ENCODE measurements at places on chromosomes 7 and 10.

DNA sequence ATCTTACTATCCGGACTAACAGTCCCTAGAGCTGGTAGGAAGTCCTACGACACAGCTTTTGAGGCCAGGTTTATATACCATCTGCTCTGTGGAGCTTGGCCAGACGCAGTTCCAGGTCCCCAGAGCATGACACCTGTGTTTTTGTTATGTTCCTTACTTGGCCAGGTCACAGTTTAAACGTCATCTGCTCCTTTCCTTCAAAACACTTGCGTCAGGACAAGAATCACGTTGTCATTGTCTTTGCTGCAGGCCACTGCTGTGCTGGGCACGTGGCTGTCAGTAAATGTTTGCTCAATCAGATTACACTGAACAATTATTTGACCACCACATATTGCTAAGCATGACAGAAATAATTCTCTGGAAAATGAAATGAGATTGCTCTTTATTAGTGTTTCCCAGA is 23.9 kb downstream of the SLC18A2 start:
- DNase-seq, result no peak

DNA sequence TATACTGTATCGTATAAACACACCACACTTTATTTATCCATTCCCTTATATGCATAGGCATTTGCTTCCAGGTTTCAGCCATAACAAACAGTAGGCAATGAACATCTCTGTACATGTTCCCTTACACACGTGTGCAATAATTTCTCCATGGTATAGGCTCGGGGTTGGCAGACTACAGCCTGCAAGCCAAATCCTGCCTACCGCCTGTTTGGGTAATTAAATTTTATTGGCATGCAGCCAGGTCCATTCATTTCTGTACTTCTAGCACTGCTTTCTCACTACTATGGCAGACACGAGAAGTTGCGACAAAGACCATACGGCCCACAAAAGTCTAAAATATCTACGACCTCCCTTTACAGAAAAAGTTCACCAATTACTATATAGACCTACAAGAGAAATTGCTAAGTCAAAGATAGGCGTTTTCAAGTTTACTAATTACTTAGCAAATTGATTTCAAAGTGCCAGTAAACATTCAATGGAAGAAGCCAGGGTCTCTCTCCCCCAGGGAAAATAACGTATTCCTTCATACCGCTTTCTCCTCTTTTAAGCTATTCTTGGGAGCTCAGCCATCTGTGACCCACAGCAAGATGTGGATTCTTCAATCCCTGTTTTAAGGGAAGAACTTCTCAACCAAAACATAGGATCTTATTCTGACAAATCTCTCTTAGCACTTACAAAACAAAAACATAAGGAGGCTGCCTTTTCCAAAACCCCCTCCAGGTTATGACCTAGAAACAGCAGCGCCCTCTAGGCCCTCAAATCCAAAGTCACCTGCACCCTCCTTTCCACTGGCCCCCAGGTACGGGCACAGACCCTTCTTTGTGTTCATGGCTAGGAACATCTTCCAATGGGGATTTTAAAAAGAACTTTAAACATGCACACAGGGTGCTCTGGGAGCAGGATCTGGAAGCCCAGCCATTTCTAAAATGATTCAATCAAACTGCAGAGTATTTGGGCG is 100.5 kb downstream of the FGFR2 start:
- DNase-seq, result no peak

GRCh38 chr7:88172842-88173241 is 47.0 kb downstream of the SRI start:
- DNase-seq, result no peak

DNA sequence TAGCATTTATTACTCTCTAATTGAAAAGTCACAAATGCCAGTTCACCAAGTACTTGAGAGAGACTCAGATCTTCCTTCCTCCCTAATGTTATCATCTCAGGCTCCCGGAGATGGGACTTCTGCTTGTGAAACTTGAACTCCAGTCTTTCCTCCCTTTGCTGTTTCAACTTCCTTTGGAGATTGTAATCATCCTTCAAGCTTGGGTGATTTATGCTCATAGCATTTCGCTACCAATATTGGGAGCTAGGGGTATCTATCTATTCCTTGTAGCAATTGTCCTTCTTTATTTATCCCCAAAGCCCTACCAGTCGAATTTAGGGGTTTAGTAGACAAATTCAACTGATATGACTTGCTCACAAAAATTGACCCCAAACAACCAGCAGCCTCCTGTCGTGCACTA is 117.9 kb upstream of the STARD3NL start:
- DNase-seq, result no peak

GRCh38 chr7:5408777-5409176 is 14.9 kb downstream of the TNRC18 start:
- DNase-seq, result no peak

DNA sequence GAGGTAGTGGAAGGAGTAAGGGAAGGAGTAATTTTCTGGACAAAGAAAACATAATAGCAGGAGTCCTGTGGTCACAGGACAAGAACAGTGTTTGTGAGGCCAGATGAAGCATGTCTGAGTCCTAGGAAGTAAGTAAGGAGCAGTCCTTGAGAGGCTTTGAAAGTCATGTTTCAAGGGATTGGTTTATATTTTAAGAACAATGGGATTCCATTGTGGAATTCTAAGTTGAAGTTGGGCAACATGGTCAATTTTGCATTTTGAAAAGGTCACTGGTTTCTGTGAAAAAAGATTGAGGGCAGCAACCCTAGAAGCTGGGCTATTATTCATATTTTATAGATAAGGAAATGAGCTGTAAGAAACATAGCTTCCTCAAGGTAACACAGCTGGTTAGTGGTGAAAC is 10.8 kb upstream of the SLC25A28 start:
- no peak for DNase-seq

- no peak for DNase-seq
Observed at GRCh38 chr10:95531058-95531809, 29.9 kb downstream of the SORBS1 start.

DNA sequence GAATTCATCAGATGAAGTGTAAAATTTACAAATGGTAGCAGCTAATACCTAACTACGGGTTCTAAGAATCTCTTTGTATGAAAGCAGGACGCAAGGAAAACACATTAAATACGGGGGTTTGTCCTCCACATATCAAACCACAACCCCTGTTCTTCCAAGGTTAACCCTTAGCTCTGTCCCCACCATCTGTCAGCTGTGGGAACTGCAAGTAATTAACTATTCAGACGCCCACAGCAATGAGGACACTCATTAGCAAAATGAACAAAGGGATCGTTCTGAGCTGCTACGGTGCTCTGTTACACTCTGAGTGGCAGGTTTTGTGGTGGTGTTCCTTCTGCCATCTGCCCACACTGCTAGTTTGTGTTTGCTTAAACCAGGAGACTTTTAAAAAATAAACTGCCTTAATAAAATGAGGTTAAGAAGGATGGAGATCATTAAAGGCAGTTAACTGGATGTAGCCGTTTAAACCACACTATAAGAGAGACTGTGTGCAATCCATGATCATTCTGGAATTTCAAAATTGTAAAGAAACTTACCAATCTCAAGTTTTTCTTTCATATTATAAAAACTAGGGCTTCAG is 51.4 kb downstream of the C10orf67 start:
- peak; percentile 47 for DNase-seq

- no peak for DNase-seq
Observed at GRCh38 chr7:30837581-30837980, 66.4 kb downstream of the MINDY4 start.

DNA sequence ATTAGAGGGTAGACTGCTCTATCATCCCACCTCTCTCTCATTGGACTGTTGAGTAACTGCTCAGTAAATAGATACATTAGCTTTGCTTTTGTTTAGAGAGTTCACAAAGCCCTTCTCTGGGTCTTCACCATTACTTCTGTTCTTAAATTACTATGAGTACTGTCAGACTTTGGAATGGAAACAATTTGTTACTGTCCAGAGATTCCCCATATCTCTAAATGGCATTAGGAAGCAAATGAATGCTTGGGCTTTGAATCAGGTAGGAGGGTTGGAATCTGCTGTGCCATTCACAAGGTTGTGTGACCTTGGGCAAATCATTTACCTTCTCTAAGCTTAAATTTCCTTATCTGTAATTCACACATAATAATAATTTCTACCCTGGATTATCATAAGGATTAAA is 541.0 kb upstream of the FZD8 start:
- no peak for DNase-seq

GRCh38 chr7:20797462-20798080 is 10.9 kb upstream of the SP8 start:
- DNase-seq, result peak; percentile 50

DNA sequence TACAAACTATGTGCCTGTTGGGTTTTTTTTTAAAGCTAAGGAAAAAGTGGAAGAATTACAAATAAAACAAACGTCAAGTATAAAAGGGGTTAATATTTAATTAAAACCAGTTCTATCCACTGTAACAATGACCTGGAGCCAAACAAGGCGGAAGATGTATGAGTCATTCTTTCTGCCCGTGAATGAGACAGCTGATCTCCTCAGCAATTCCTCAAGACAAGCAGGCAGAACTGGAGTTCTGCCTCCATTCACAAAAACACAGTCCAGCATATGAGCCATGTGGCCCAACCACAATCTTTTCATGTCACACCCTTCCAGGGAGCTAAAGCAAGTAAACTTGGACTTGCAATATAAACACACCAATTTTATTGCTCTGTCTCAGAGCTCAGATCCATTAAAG is 8.4 kb downstream of the ETV1 start:
- DNase-seq, result no peak

DNA sequence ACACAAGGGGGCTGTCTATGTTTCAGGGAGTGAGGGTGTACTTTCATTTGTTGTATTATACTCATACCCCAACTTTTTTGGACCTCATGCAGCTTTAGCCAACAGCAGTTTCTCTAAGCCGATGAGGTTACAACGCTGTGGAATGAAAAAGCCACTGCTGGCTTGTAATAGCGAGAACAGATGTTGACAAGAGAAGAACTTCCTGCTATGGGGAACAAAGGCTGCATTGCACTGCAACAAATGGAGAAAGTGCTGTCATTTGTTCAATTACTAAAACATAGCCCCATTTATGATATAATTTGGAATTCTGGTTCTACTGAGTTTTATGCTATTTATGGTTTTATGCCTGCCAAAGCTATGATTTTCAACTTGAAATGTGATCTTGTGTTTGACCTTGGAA is 104.2 kb upstream of the TMEM72 start:
- DNase-seq, result no peak

GRCh38 chr10:841535-841934 is 90.0 kb downstream of the LARP4B start:
- no peak for DNase-seq

- no peak for DNase-seq
Observed at GRCh38 chr7:104550362-104550761, 222.0 kb downstream of the LHFPL3 start.

GRCh38 chr10:133162910-133163856 is 3.2 kb downstream of the KNDC1 start:
- no peak for DNase-seq

DNA sequence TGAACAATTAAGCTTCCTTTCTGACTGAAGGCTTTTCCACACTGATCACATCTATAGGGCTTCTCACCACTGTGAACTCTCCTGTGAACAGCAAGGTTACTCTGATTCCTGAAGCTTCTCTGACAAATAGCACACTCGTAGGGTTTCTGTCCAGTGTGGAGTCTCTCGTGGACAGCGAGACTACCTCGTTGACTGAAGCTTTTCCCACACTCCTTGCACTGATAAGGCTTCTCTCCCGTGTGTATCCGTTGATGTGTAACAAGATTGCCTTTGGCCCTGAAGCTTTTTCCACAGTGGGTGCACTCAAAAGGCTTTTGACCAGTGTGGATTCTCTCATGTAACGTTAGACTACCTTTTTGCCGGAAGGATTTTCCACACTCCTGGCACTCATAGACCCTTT is 4.4 kb downstream of the ZNF32 start:
- no peak for DNase-seq

GRCh38 chr10:119203006-119203405 is 4.4 kb upstream of the GRK5 start:
- no peak for DNase-seq

DNA sequence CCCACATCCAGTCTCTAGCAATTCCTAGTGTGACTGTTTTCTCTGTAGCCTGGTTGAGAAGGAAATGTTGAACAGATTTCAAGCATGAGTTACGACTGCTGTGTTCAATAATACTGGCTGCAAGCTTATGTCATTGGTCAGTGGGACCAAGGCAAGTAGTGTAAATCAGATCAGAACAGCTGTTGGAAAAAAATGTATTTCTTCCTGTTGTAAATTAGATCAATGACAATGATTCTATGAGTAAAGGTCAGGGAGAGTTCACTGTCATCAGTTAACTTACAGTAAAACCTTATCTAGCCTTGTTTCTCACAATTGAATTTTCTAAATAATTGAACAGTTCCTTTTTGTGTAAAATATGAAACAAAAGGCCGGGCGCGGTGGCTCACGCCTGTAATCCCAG is 6.7 kb downstream of the OTUD1 start:
- DNase-seq, result no peak

DNA sequence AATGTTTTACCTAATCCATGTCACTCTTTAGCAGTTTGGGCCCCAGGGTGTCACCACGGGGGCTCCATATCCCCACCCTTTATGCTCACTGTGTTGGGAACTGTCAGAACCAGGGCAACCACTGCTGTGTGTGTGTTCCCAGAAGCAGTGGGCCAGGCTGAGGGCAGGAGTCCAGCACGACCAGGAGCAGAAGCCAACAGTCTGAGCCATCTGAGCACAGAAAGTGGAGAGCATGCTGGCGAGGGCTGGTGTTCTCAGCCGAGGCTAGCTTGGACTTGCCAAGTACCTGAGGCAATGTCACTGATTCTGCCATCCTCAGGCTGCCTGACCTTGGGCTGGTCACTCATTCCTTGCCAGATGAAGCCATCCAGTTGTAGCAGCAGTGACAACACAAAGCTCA is 285.0 kb downstream of the BMPER start:
- no peak for DNase-seq

GRCh38 chr10:48579251-48579960 is 25.5 kb downstream of the ARHGAP22 start:
- no peak for DNase-seq

- no peak for DNase-seq
Observed at GRCh38 chr10:68222391-68222790, 9.5 kb downstream of the ATOH7 start.

DNA sequence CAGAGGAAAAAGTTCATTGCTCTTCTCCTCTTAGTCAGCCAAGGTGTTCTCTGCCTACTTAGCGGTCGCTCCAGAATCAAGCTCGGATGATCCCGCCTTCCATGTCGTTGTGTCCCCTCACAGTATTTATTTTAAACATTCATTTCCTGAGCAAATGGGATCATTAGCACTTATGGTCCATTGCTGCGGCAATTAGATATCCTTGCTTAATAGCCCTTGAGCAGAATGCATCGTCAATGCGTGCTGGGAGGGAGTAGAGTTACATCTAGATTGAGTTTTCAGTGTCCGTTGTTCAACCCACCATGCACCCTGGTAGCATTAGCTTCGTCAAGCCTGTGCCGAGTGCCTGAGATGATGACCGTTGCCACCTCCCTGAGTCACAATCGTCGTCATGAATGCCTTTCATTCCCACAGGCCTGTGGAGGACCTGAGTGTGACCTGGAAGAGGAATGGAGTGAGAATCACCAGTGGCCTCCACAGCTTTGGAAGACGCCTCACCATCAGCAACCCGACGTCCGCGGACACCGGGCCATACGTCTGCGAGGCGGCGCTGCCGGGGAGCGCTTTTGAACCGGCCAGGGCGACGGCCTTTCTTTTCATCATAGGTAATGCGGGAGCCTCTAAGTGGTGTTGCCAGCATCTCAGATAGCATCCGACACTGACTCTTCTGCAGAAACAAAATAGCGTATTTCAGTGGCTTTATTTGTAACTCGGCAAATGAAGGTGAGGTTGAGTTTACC is 650.4 kb downstream of the SDK1 start:
- no peak for DNase-seq

Data from GM12865 (cell line).